Astrocyte of the hippocampus (primary cell): ENCODE measurements at places on chromosomes 5 and 9.
A peak's percentile ranks its signal among the peaks of the same experiment; 100 is the strongest.

GRCh38 chr9:21443849-21444625 lies 3.8 kb downstream of the IFNA1 start:
- no peak for DNase-seq

GRCh38 chr9:7139886-7140285 lies 382.1 kb downstream of the KDM4C start:
- DNase-seq: no peak

GRCh38 chr9:135045264-135045927 lies 42.1 kb upstream of the OLFM1 start:
- DNase-seq: no peak

DNA sequence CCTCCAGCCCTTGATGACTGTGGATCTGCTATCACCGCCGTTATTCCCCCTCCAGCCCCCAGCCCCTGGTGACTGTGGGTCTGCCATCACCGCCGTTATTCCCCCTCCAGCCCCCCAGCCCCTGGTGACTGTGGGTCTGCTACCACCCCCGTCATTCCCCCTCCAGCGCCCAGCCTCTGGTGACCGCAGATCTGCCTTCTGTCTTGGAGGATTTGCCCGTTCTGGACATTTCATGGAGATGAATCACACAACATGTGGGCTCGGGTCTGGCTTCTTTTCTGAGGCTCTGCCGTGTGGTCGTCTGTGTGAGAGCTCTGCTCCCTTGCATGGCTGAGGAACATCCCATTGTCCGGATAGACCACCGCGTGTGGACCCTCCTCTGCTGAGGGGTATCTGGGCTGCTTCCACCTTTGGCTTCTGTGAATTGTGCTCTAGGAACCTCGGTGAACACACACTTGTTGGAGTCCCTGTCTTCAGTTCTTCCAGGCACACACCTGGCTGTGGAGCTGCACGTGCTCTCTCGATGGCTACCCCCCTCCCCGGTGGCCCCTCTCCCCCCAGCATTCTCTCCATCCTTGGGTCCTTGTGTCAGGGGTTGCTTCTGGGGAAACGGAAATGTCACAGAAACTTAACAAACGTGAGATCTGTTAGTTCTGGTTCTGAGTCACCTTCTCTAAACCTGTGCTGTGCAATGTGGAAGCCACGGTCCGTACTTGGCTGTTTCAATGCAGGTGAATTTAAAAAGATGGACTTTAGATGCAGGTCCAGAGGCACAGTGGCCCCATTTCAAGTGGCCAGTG lies 105.3 kb upstream of the COL5A1 start:
- DNase-seq: peak; percentile 94

DNA sequence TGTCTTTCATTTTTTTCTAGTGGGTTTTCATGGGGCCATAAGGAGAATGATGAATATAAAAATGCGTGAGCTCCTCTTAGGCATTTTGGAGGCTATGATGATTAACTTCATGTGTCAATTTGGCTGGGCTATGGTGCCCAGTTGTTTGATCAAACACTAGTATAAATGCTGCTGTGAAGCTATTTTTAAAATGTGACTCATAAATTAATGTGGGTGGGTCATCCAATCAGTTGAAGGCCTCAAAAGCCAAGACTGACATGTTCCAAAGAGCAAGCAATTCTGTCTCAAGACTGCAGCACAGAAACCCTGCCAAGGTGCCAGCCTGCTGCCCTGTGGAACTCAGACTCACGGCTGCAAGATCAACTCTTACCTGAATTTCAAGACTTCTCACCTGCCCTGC lies 24.4 kb upstream of the ICE1 start:
- no peak for DNase-seq

DNA sequence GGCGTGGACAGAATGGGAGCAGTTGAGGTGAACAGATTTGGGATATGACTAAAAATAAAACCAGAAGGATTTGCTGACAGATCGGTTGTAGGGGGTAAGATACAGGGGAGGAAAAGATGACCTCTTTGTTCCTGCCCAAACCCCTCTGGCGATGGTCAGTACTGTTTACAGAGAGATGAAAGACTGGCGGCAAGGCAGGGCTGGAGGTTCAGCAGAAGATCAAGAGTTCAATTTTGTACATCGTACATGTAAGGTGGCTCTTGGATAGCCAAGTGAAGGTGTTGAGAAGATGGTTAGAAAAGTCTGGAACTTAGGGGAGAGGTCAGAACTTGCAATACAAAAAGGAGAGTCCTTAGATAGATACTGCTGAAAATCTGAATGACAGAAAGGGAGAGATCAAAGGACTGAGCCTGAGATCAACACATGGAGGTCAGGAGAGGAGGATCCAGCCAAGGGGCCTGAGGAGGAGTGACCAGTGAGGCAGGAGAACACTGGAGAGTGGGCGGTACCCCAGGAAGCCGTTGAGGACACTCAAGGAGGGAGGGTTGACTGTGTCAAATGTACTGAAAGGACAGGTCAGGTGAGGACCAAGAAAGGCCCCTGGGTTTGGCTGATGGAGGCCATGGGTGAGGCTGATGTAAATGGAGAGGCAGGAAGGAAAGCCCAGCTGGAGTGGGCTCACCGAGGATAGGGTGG lies 7.1 kb downstream of the IL4 start:
- no peak for DNase-seq

DNA sequence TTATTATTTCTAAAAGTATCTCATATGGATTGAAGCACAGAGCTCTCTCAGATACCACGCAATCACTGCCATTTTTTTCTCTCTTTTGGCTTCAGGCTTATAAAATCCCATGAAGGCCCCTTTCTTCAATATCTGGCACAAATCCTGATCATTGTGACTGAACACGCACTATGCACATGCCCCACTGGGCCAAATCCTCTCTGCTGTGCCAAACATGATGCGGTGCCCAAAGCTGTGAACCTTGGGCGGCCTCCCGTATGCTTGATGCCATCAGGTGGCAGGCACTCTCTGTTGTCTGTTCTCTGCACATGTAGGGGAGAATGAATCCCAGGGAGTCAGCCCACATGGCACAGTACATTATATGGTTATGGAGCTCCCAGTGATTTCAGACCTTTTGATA lies 375.0 kb upstream of the RGMB start:
- no peak for DNase-seq

DNA sequence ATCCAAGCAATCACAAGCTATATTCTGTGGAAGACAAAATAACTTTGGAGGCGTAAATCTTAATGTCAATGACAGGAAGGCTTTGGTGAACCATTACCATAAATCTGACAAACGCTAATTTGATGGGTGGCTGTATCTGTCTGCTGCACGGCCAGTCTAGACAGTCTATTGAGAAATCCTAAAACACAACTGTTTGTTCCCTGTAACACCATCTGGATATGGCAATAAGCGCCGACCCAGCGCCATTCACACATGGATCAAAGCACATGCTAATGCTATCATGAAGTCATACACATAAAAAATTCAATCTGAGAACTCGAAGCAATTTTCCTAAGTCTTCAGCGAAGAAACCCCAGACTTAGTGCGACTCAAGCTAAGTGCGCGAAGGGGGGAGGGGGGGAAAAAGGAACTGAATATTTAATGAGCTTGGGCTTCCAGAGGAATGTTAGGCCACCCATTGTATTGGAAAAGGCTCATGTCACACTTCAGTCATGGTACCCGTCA lies 95.1 kb downstream of the ARL15 start:
- no peak for DNase-seq
